Fibroblast of skin of left biceps (primary cell): ENCODE measurements at places on chromosomes 12 and 14.
A peak's percentile ranks its signal among the peaks of the same experiment; 100 is the strongest.

- no peak for DNase-seq
Measured at GRCh38 chr14:61335049-61335448, 13.7 kb downstream of the PRKCH start.

- DNase-seq: no peak
Measured at GRCh38 chr14:103122585-103122946, 695 bp upstream of the TNFAIP2 start.

DNA sequence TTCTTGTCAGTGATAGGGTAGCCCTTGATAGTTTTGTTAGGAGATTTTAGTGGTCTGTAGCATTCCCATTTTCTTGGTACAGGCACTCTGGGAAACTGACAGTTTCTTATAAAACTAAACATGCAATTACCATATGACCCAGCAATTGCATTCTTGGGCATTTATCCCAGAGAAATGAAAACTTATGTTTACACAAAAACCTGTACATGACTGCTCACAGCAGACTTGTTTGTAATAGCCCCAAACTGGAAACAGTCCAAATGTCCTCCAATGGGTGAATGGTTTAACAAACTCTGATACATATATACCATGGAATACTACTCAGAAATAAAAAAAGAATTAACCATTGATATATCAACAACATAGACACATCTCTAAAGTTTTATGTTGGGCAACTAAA is 75.5 kb downstream of the BORCS5 start:
- peak; percentile 54 for DNase-seq

GRCh38 chr14:22939684-22940083 is 10.5 kb upstream of the PRMT5 start:
- no peak for DNase-seq

- DNase-seq: no peak
Measured at GRCh38 chr12:108640802-108641445, 7.2 kb upstream of the SELPLG start.

DNA sequence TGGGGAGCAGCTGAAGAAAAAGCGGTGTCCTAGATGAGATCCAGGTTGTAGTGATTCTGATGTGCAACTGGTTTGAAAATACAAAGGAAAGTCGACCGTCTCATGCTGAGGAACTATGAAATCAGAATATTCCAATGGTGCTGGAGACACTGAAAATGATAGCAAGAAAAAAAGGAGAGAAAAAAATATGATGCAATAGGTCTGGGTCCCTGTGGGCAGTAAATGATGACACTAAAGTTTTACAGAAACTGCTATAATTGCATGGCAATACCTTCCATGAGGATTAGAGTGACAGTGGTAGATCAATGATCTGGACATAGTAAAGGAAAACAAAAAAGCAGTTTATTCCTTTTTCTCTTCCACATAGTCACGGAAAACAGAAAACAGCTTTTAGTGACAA is 2.3 kb downstream of the PYM1 start:
- no peak for DNase-seq

DNA sequence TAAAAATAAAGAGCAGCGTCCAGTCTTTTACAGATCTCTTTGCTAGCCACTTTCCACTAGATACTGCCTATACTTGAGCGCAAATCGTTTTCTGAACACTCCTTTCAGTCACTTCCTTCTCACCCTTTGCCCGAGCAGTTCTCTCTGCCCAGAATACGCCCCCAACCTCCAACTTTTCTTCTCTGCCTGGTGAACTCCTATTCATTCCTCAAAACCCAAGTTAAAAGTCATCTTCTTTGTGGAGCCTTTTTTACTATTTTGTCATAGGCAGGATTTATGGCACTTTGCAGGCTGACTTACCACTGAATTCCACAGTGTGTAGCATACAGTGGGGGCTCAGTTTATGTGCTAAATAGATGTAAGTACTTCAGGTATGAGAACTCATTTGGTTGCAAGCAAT is 4.0 kb downstream of the CCDC63 start:
- no peak for DNase-seq

DNA sequence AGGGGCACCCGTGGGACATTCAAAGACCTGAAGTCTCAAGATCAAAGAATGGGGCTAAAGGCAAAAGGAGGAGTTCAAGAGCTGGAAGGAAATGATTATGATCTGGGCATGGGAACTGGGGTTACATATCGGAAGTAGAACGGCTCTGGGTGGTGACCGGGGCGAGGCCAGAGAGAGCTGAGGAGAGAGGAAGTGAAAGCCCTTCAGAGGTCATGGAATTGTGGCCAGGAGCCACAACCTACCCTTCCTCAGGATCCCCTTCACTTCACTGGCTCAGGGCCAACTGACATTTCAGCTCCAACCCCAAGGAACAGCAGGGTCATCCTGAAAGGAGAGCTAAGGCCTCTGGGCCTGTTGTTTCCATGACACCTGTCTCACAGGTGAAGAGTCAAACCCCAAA is 57.8 kb downstream of the GALNT16 start:
- no peak for DNase-seq

DNA sequence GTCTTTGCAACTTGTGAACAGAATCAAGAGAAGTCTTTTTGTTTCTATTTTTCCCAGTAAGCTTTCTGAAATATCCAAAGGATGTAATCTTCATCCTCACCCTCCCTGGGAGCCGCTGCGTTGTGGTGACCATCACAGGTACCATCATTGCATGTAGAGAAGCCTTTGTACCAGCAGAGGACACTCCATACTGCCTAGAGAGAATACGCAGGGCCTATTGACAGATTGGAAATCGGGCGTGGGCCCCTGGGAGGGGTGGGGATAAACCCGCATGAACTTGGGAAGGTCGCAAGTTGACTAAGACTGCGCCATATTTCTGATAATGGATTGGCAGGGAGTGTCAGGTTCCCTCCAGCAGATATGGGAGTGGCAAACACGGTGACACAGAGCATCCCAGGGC is 12.7 kb downstream of the KRT1 start:
- DNase-seq: no peak

- no peak for DNase-seq
Measured at GRCh38 chr12:27531896-27532295, 7.9 kb downstream of the PPFIBP1 start.

- peak; percentile 25 for DNase-seq
Measured at GRCh38 chr12:42217656-42218055, 20.4 kb downstream of the YAF2 start.

GRCh38 chr14:94102768-94103482 is 7.6 kb upstream of the IFI27 start:
- no peak for DNase-seq

GRCh38 chr12:116922194-116922897 is 11.6 kb downstream of the FBXW8 start:
- DNase-seq: peak; percentile 32

- peak; percentile 96 for DNase-seq
Measured at GRCh38 chr12:124568431-124569374, 1.3 kb upstream of the NCOR2 start.

DNA sequence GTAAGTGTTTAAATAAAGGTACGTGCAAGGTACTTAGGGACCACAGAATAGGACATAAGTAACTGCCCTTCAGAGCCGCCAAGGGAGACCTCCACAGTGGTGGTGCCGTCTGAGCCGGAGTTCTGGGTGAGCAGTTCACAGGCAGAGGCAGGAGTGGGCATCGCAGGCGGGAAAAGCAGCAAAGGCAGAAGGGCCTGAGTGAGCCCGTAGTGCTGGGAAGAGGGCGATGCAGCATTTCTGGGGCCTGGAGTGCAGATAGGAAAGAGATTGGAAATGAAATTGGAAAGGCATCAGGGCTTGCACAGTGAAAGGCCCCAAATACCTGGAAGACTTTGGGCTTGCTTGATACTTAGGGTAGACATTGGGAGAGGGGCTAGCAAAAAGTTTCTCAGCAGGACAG is 32.9 kb downstream of the EVL start:
- DNase-seq: no peak

DNA sequence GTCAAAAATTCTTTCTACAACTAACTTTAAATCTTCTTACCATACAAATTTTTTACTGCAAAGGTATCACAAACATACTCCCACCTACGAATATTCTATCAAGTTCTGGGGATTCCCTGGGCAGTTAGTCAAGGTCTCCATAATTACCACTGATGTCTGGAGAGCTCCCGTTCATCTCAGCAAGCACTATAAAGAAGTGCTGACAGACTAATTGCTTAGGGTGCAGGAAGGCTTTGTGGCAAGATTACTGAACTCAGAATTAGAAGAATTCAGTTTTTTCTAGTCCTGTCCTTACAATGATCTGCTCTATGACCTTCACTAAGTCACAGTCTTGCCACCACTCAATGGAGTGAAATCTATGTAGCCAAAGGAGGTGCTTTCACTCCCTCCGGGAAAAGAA is 61.5 kb downstream of the DUSP16 start:
- no peak for DNase-seq

DNA sequence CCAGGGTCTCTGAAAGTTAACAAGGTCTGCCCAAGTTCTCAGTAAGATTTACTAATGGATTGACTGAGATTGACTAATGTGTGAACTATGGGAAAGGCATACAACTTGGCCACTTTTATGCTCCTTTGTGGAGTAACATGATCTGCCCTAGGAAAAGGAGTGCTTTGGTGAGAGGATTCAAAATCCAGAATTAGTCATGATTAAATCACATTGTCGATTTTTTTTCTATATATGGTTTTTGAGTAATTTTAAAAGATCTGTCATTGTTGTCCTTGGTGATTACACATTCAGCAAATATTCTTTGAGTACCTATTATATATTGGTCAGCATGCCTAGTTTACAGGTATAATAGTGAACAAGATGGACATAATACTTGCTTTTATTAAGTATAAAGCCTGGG is 147.7 kb upstream of the SYT10 start:
- peak; percentile 5 for DNase-seq

DNA sequence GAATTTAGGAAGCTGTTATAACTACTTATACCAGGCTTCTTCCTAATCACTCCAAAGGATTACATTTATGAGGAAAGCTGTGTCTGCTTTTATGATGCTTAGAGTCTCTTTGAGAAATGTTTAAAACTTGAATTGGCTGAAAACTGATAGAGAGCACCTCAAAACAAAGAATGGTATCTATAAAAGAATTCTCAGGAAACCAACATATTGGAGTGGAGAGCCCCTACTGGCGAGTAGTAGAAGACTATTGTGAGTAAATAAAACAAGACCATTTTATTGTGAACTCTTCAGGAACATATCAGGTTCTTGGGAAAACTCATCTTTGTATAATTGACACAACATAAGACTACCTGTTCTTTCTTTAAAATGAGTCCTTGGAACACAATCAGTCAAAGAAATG is 578.6 kb downstream of the RERGL start:
- no peak for DNase-seq

- DNase-seq: no peak
Measured at GRCh38 chr12:91099836-91100235, 11.5 kb downstream of the LUM start.

DNA sequence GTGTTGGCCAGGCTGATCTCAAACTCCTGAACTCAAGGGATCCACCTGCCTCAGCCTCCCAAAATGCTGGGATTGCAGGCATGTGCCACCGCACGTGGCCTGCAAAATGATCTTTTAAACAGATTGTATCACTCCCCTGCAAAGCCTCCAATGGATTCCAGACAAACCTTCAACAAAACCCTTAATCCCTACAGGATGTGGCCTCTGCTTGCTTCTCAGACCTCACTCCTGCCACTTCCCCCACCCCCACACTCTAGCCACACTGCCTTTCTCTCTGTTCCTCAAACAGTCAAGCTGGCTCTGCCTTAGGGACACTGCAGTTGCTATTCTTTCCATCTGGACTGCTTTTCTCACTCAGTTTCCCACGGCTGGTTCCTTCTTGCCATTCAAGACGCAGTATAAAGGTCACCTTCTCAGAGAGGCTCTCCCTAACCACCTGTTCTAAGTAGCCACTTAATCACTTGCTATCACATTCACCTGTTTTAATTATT is 47.3 kb upstream of the TMED10 start:
- DNase-seq: no peak

GRCh38 chr12:119412811-119413794 is 78.6 kb downstream of the CCDC60 start:
- no peak for DNase-seq

DNA sequence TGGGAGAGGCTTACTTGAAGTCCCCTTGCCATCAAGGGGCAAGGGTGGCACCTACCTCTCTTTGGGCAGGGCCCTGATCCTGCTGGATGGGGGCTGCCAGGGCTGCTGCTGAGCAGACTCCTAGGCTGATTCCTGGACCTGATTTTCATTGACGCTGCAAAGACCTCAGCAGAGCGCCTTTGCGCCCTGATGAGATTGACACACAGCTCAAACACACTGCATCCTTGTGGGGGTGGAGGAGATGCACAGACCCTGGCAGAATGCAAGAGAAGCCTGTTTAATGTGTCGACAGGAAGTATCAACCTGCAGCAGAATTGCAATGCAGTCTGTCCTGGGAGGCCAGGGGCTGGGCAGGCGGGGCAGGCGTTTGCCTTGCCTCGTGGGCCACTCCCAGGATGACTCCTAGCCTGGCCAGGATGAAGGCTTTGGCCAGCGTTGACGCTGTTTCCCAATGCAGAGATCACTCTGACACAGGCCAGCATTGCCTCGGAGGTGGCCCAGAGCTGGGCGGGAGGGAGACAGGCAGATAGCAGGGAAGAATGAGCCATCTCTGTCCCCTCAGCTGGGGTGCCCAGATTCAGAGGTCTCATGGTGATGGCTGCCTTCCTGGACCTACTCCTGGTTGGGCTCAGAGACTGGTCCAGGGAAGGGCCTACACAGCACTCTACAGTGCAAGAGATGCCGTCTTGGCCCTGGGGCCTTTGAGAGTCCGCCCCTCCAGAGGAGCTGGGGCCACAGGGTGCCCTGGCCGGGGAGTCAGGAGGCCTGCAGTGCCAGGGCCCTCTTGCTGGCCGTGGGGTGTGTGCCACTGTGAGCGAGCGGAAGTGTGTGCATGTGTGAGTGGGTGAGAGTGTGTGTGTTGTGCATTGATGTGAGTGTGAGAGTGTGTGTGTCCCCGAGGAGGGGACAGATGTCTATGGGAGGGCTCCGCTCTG is 108.3 kb downstream of the KIF26A start:
- no peak for DNase-seq

DNA sequence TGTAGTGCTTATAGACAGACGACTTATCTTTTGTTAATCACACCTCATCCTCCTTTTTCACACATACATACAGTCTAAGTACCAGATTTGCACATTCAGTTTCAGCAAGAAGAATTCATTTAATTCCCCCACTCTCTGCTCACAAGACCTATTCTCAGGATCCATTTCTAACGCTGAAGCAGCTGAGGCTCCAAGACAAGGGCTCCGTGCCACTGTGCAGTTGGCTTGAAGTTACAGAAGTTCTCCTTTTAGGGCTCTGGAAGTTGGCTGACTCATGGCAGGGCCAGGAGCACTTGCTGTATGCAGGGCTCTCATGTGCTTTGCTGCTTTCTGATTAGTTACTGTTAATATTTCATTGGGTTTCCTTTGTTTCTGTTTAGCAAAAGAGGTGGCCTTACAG is 1566.9 kb upstream of the TMEM132C start:
- no peak for DNase-seq
